ENCODE measurements at places on chromosomes 2 and 18.

- no peak for DNase-seq
Observed at GRCh38 chr18:25038261-25038660, 313.7 kb downstream of the ZNF521 start.

DNA sequence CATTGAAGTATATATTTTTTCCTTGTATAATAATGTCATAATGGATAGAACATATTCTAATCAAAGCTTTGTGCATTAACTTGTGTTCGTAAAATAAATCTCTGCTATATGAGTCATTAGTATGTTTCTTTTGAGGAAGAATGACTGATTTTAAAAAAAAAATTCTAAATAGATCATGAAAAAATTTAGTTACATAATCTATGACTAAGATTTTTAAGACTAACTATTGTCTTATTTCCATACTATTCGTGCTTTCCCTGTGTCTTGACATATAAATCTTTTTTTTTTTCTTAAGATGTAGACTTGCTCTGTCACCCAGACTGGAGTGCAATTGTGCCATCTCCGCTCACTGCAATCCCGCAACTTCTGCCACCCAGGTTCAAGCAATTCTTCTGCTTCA is 226.1 kb downstream of the DSEL start:
- DNase-seq = no peak

DNA sequence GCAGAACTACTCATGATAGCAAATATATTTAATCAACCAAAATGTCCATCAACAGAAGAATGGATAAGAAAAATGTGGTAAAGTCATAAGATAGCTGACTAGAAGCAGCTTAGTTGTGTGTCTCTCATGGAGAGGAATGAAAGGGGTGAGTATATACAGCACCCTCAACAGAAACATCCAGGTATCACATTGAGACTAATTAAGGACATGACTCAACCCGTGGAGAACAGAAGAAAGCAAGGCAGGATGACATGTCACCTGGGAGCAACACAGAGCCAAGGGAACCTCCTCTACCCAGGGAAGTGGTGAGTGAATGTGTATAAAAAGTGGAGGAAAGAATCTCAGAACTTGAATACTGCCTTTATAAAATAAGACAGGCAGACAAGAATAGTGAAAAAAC is 1695.0 kb upstream of the CELF4 start:
- no peak for DNase-seq

DNA sequence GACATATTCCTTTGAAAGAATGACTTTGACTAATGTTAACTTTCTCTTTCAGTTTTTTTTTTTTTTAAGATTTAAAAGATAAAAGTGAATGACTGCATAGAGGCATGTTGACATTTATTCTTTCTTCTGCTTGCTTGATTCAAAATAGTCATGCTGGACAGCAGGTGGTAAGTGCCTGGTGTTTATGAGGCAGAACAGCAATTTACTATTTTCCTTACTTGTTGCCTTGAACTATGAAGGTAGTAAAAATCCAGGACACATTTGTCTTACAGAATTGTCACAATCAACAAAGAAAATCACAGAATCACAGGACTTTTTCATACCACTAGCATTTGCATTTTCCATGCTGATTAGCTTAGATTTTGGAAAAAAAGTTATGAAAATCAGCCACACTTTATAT is 388.3 kb downstream of the CTNNA2 start:
- DNase-seq = no peak

DNA sequence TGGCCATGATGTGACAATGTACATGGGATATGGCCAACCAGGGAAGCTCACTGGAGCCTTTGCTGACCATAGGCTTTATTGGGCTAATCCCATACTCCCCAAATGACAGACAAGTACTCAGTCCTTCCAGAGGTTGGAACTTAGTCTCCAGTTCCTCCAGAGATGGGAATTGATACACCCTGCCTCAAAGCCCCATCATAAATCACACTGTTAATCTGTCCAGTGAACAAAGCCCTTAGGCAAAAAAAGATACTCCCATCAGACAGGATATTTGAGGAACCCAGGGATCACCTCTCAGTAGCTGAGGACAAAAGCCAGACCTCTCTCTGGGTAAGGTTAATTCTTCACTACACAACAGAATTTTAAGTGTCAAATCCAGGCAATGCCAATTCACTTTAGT is 247.5 kb upstream of the CDH20 start:
- DNase-seq = no peak

- no peak for DNase-seq
Observed at GRCh38 chr18:77077941-77078689, 54.5 kb downstream of the MBP start.

- no peak for DNase-seq
Observed at GRCh38 chr2:224283466-224283965, 118.4 kb downstream of the FAM124B start.

- no peak for DNase-seq
Observed at GRCh38 chr2:105926960-105927678, 182.4 kb downstream of the NCK2 start.

GRCh38 chr2:113124181-113124961 is 3.0 kb upstream of the IL1RN start:
- no peak for DNase-seq

DNA sequence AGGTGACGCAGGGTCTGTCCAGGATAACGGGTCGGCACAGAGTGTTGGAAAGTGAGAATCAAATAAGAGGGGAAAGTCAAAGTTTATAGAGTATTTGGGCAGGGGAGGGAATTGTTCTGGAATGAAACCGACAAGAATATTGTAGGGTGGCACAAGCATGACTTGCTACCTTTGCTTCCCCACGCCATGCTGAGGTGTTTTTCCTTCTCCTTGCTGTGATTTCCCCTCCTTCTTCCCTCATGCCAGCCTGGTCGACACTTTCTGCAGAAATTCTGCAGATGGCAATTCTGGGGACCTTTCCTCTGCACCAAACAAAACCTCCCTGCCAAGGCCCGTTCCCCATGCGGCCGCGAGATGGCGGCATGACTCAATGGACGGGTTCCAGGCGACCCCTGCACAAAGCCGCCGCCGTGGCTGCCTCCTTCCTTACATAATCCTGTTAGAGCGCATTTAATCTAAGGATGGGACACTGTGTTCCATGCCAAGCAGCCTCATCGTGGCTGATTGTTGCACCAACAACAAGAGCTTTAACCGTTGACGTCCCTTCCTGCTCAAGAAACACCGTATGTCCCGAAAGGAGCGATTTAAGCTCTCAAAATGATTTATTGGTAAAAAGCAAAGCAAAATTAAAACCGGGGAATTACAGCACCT is at the start of gene MRO:
TSS of gene MRO (minus strand) at position 289 of the 651 bp plus-strand sequence. CDS start 10,616 bp downstream, outside the sequence.
- DNase-seq = peak; percentile 48

DNA sequence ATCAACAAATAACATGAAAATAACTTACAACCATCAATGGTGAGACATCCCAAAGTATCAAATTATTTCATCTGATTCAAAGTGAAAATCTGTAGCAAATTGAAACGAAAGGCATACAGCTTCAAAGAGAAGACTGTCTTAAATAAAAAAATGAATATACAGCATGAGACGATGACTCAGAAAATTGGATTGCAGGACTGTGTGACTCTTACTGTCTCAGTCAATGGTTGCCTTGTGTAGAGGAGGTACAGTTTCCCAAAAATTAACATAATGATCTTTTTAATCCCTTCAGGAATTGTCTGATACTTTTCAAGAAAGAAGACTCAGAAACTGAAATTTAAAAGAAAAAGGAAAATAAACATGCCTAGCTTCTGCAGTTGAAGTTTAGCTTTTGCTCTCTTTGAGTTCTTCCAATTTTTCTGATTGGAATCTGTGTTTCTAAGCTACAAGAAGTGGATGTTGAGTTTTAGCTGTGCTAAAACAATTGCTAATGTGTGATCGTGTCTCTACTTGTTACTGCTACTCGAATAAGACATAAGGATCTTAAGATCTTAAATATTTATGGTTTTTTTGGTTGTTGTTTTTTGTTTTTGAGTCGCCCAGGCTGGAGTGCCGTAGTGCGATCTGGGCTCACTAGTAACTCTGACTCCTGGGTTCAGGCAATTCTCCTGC is 41.1 kb upstream of the EPB41L3 start:
- DNase-seq = no peak

DNA sequence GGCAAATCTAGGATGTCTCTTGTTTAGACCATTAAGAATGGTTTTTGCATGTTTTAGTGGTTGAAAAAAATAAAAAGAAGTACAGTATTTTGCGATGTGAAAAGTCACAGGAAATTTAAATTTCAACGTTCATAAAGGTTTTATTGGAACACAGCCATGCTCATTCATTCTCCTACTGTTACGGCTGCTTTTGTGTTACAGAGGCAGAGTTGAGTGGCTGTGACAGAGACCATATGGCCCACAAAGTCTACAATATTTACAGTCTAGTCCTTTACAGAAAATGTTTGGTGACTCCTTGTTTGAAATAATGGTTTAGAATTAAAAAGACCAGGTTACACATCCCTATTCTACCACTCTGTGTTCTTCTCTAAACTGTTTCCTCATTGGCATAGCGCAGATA is 48.1 kb downstream of the MYOM1 start:
- DNase-seq = no peak

GRCh38 chr18:33828949-33829348 is 250.9 kb downstream of the ASXL3 start:
- DNase-seq = no peak

GRCh38 chr2:105596411-105596921 is 148.2 kb upstream of the NCK2 start:
- DNase-seq = no peak

DNA sequence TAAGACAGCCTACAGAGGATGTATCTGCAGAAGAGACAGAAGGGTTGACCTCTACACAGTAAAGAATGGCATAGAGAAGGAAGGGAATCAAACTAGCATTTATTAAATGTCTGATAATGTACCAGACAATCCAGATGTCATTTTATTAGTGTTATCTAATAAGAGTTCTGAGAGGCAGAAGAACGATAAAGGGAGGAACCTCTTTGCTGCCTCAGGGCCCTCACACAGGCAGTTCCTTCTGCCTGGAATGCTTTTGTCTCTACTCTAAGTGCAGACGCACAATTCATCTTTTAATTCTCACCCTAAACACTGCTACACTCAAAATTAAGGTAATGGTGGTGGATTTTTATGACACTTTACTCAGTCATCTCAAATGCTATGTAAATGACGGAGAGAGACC is 64.5 kb downstream of the LRPPRC start:
- DNase-seq = no peak

DNA sequence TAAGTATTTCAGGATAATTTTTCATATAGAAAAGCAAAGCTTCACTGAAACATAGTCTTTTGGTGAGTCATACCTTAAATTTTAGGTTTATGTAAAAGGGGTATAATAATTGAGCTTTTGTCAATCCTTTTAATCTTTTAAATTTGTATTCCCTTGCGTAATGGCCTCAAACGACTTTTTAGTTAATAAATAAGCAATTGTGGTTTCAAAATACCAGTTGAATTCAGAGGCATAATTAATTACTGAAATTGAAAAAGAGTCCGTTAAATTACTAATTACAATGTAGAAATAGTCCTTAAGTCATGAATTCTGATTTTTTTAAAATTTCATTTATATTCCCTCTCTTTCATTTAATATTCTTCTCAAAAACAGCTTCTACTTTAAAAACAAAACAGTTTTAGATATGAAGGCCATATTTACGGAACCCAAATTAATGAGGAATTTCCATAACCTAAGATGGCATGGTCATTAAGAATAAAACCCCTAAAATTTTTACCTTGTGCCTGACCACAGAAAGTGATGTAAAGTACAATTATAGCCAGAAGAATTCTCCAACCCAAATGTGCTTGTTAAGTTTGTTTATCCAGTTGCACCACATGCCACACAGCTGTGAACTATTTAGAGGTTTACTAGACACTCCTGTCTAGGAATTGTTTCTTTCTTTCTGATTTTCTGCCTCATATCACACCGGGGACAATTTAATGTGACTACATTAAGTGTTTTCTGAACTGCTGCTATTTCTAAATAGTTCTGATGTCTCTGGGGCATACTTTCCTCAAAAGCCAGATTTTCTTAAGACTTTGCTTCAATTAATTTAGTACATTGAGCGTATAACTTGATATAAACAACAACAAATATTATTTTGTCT is 60.7 kb upstream of the ITGA4 start:
- DNase-seq = no peak

GRCh38 chr2:181780047-181780651 is 99.8 kb upstream of the NEUROD1 start:
- DNase-seq = no peak

GRCh38 chr2:236714080-236714479 is 144.5 kb downstream of the ACKR3 start:
- DNase-seq = no peak

GRCh38 chr18:74082742-74083556 is 64.7 kb downstream of the FBXO15 start:
- DNase-seq = peak; percentile 4

- no peak for DNase-seq
Observed at GRCh38 chr2:127086990-127087790, 19.8 kb downstream of the BIN1 start.

DNA sequence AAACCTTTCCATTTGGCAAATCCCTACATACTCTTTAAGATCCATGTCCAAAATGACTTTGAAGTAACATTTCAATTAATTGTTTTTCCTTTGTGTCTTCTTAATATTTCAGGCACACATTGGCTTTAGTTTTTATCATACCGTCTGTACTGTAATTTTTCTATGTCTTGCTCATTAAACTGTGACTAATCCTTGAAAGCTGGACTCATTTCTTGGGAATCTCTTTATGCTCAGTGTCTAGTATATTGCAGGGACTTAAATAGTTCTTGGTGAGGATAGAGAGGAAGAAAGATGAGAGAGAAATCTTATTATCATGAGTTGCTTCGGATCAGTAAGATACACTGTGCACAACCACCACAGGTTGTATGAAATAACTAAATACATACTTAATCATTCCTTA is 448.3 kb upstream of the ST6GAL2 start:
- DNase-seq = no peak

DNA sequence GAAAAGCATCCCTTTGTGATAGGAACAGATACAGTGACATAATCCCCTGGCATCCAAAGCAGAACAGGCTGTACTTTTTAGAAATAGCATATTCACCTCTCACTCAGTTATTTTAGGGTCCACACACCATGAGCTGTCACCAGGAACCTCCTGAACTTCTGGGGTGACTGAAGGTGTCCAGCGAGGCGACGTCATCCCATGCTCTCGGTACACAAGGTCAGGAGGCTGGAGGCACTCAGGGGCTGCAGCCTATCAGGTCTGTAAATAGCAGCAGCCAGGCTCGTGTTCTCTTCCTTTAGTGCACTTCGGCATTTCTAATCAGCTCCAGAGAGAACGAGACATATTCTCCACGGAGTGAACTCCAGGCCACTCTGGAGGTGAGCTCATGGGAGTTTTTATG is 98.3 kb downstream of the GATA6 start:
- DNase-seq = no peak

GRCh38 chr2:190853531-190854383 is 26.9 kb upstream of the GLS start:
- no peak for DNase-seq

- no peak for DNase-seq
Observed at GRCh38 chr18:8722946-8723820, 17.8 kb downstream of the MTCL1 start.

GRCh38 chr2:139721411-139721995 is 941.3 kb upstream of the NXPH2 start:
- no peak for DNase-seq

GRCh38 chr18:36307513-36307912 is 10.0 kb downstream of the FHOD3 start:
- DNase-seq = no peak

- DNase-seq = no peak
Observed at GRCh38 chr2:127431408-127432023, 13.3 kb downstream of the PROC start.

GRCh38 chr2:69704446-69704845 is 37.5 kb upstream of the ANXA4 start:
- DNase-seq = no peak

All from activated naive CD4-positive, alpha-beta T cell (primary cell).